KG1 (cell line): ENCODE measurements at places on chromosomes 6 and 20.

- no peak for DNase-seq
Measured at GRCh38 chr6:166592821-166593220, 6.3 kb upstream of the RAMACL start.

DNA sequence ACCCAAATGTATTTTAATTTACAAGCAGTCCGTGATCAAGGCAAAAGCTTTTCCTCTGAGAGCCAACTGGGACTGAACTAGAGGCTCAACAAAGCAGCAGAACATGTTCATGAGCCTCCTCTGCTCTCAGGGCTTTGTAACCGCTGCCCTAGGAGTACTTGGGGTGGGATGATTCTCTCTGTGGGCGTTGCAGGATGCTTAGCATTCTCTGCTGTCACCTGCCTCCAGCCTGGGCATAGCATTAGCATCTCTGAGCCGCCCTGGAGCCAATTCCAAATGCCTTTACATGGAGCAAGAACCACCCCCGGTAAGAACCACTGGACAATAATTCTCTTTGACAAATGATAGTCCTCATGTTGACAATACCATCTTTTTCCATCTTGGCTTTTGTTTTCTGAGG is 237.6 kb upstream of the CDH4 start:
- no peak for DNase-seq

DNA sequence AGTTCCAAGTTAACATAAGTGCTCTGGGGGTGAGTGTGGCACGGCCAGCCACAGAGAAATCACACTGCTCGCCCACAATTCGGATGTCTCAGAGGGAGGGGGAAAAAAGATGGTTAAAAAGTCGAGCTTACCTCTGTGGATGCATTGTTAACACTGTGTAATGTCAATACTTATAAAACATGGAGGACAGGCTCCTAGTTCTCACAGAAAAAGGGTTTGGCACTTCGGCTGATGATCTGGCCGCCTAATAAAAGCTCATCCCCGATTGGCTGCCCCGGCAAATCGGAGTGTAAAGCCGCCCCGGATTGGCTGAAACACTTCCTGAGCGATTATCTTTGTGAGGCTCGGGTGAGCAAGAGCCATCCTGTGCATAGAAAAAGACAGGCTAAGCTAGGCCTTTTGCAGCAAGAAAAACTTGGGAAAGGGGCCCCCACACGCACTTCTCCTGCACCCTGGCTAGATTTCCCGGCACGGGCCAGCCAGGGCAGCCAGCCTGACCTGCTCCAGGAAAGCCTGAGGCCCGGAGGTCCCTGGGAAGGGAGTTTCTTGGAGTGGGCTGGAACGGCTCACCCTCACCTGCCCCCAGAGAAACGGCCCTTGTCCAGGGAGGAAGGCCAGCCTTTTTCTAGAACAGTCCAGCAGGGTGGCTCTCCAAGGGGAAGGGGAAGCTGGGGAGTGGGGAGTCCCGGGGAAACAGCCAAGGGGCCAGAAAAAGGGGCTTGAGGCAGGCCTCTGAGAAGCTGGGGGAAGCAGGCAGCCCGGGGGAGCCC is at the start of gene ZMYND8:
TSS of gene ZMYND8 (minus strand) at position 174 of the 770 bp plus-strand sequence. CDS start at position 145, 29 bp downstream.
- DNase-seq, result peak; percentile 97

DNA sequence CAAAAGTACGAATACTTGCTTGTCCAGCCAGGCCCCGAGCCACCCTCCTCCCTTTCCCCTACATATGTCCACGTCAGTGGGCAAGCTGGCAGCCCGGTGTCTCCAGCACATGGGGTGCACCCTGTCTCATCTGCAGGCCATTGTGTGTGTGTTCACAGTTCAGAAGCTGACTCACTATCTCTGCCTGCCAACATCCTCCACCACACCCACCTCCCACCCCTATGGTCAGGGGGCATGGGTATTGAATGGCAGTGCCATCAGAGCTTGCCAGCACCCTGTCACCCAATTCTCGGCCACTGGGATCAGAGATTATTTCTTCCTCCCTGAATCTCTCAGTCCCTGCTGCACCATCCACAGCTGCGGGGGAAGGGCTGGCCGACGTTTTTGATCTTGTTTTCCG is 195.7 kb downstream of the FARS2 start:
- DNase-seq, result no peak

DNA sequence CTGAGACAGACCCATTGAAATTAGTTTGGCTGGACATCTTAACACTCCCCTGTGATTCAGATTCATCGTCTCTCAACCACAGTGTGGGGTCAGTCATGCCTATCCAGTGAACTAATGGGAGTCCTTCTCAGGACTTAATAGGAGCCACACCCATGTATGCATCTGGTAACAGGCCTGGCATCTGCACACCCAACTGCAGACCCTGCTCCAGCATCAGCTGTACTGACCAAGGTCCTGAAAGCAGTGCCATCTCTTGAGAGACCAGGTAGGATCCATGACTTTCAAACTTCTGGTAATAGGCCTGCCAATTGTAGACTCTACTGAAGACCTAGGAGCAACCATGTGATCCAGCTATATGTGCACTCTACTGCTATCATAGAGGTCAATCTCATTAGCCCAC is 363.6 kb upstream of the POU3F2 start:
- DNase-seq, result no peak

DNA sequence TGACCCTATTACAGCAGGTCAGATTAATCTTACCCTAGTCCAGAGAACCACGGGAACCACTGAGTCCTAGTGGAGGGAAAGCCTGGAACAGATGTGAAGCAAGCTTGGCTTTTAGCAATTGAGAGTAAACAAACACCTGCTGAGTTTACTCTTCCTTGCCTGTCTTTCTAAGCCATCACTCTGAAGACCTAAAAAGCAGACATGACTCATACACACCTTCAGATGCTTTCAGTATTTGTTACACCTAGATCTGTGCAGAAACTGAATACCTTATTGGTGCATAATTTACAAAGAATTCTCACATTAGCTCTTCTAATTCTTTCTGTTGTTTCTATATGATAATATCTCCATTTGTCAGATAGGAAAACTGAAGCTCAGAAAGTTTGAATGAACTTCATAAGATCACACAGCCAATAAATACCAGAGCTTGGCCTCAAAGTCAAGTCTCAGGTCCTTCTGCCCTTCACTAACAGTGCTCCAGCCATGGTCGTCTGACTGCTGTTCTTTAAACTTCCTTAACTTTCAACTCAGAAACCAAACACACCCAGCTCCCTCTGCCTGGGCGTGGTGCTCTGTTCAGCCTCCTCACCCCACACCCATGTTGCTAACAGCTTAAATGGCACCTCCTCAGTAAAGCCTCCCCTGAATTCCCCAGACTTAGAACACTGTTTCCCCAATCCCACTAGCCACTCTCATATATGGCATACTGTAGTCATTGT is 8.6 kb upstream of the GABBR1 start:
- no peak for DNase-seq

GRCh38 chr6:154572556-154572955 is 62.1 kb upstream of the CNKSR3 start:
- DNase-seq, result no peak

- DNase-seq, result no peak
Measured at GRCh38 chr6:151007076-151007475, 141.6 kb downstream of the MTHFD1L start.

DNA sequence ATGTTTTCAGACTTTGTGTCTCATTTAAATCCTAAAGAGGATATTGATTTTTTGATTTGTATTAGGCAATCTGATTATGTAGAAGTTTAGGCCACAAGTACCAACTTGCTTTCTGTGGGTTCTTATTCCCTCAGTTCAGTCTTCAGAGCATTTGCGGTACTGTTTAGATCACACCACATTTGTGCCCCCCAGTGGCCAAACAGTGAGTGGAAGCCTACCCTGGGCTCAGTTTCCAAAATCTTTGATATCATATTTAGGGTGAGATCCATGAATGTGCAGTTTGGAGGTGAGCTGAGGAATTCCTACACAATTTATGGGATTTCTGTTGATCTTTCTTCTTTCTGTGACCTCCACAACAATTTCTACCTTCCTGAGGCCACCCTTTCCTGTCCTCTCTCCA is 92.3 kb upstream of the FUT9 start:
- DNase-seq, result no peak
